Fibroblast of lung (primary cell): ENCODE measurements at places on chromosomes 13 and 19. TPM values are rescaled to one million over a fixed set of nuclear protein-coding genes. Genes with fewer than 3 reads are reported as not detected.

Gene STOML3
- total RNA-seq, result not detected in 2 replicates

Gene IGFL3
- not detected in 2 replicates for total RNA-seq

Gene LRG1
- total RNA-seq, result not detected in 2 replicates

Gene PSG2
- total RNA-seq, result not detected in 2 replicates

Gene ZNF541
- 0.17 TPM in 1 of 2 replicates, not detected in the other for total RNA-seq

Gene ZSCAN4
- not detected in 2 replicates for total RNA-seq

Gene OR7A5
- not detected in 2 replicates for total RNA-seq

Gene CATSPERD
- not detected in 2 replicates for total RNA-seq

Gene TSHZ3
- total RNA-seq, result 10.3 and 17.3 TPM in 2 replicates
